Choroid plexus epithelial cell (primary cell): ENCODE measurements at places on chromosomes 1 and 21.

- DNase-seq, result no peak
These were observed 77.2 kb downstream of the MPZL1 start for GRCh38 chr1:167798952-167799351.

DNA sequence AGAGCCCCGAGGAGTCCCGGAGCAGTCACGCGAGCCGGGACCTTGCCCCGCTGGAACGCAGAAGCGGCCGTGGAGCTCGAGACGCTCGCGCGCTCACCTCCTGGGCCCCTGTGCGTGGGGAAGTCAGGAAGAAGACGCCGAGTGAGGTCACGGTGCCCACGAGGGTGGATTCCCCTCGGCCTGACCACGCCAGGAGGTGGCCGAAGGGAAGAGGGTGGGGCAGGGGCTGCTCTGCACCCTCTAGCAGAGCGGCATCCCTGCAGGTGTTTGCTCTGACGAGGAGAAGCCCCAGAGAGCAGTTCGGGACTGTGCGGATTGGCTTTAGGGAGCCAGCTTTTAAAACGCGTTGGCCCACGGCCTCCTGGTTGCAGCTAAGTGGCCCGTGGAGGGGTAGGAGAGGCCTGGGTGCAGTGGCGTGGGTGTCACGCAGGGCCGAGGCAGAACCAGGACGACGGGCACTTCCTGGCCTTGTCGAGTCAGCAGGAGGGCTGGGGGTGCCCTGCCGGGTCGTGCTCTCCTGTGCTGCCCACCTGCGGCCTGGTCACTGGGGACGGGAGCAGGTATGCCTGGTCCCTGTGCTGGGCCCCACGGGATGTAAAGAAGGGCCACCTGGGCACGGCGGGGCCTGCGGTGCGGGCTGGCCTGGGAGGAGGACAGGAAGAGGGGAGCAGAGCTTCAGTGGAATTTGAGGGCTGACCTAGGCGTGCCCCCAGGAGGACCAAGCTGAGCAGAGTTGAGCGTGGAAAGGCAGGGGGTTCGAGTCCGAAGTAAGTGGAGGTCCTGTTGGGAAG is 1.0 kb downstream of the PDXK start:
- no peak for DNase-seq

GRCh38 chr1:223472057-223472456 is 78.8 kb downstream of the CCDC185 start:
- DNase-seq, result no peak

GRCh38 chr1:99749504-99750347 is 16.7 kb downstream of the FRRS1 start:
- DNase-seq, result no peak

GRCh38 chr1:63602629-63603028 is 9.4 kb downstream of the PGM1 start:
- DNase-seq, result no peak

DNA sequence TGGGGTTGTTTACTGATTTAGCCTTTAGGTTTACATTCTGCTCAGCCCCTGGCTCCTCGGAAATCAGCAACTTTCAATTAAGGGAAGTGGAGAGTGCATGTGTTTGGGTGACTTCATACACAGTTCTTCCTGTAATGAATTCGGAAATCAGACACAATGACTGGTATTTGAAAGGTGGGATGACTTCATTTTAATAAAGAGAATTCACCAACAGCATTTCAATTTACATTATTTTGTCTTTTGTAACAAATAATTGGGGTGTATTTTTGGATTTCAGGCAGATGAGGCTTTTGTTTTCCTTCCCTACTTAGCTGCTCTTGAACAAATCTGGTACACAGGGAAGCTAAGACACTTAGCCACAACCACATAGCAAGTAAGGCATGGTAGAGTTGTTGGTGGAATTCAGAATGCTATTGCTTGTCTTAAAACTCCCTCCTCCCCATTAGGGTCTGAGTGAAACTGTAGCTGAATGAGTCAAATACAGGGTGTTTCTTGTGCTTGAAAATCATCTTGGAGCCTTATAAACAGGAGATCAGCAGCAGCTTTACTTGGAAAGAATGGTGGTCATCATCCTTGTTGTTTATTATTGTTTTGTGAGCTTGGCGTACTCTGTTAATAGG is 917 bp downstream of the STX12 start:
- DNase-seq, result peak; percentile 52

GRCh38 chr1:97378596-97378995 is 542.2 kb downstream of the DPYD start:
- DNase-seq, result no peak

- DNase-seq, result no peak
These were observed 313.4 kb upstream of the C1orf174 start for GRCh38 chr1:4213366-4213973.
